Esophagus muscularis mucosa (tissue), 4 donors: ENCODE measurements at places on chromosomes 13 and 19.

- H3K4me1 ChIP-seq: no peaks in the 10 kb centered on the region
- no peak overlapping the region for H3K27ac ChIP-seq
- no peaks in the 10 kb centered on the region for H3K27me3 ChIP-seq
- DNase-seq: no peak
- no peak overlapping the region for H3K4me3 ChIP-seq
Observed at GRCh38 chr13:35159041-35159440, 217.0 kb downstream of the NBEA start.

DNA sequence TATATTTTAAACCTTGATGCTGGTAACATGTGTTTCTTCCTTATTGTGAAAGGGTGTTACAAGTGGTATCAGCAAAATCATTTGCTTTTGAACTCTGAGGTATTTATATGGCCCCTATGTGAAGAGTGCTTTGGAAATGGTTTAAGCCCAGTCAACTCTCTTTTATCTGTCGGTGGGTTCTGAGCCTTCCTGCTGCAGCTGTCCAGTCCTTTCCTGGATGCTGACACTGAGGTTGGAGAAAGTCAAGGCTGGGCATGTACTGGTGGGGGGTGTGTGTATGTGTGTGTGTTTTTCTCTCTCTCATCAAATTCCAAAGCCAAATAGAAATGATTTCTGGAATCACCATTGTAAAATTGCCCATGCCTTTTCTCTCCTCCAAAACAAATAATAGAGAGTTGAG is 221.2 kb downstream of the LMO7 start:
- no peaks in the 10 kb centered on the region for H3K36me3 ChIP-seq
- DNase-seq: no peak
- no peaks in the 10 kb centered on the region for H3K27me3 ChIP-seq
- no peak overlapping the region for H3K4me3 ChIP-seq
- H3K27ac ChIP-seq: no peak overlapping the region

DNA sequence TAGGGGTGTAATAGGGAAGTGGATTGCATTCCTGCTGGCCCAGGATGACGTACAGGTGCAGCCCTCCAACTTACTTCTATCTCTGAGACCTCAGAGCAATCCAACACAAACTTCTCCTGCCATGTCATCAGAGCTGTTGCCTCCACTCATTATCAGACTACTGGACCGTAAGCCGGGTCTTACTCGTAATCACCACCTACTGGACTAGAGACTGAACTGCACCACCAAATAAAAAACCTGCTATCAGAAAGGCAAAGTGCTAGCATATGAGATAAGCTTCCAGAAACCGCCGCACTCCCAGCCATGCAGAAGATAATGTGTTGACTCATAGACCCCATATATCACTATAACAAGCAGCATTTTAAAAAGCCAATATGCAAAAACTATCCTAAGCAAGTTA is 102.0 kb downstream of the SLITRK1 start:
- H3K36me3 ChIP-seq: no peaks in the 10 kb centered on the region
- H3K4me3 ChIP-seq: no peak overlapping the region
- H3K27me3 ChIP-seq: no peaks in the 10 kb centered on the region
- no peak overlapping the region for H3K27ac ChIP-seq
- H3K4me1 ChIP-seq: no peaks in the 10 kb centered on the region

- peaks cover 47% of the 10 kb centered on the region for H3K27me3 ChIP-seq
- no peak overlapping the region for H3K27ac ChIP-seq
- H3K36me3 ChIP-seq: no peaks in the 10 kb centered on the region
- DNase-seq: no peak
Observed at GRCh38 chr19:45670670-45671453, 2.8 kb downstream of the GIPR start.
